ENCODE measurements at places on chromosomes 16 and 17.

DNA sequence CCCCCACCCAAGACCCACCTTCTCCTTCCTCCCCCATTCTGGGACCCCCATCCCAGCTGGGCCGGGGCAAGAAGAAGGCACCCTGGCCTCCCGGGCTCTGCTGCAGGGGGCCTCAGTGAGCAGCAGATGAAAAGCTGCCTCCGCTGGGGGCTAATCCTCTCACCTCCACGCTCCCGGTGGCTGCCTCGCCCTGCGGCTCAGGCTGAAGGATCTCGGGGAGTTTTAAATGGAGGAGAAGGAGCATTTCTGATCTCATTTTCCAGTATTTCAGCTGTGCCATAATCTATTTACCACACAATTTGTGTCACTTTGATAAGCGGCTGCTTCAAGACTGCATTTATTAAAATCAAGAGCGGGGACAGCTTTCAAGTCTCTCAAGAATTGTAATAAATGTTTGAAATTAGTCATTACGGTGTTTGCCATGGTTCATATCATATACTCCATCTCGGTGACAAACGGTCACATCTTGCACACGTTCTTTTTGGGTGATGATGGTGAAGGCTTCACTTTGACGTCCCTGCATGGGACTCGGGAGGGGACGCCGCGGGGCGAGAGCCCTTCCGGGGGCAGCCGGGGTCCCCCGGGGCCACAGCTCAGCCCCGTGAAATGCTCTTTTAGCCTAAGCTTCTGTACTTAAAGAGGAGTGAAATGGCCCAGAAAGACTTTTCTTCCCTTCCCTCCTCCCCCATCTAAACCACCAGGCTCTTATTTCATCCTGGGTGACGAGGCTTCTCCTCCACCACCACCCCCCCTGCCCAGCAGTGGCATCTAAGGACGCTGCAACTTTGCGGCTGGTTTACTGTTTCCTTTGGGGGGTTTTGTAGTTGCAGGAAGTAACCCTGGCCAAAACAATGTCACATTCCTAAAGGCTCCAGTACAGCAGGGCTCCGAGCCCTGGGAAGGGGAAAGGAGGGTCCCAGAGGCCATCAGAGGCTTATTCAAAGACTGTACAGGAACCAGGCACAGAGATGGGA is 313.1 kb upstream of the TNRC6C start:
- peak; percentile 18 for DNase-seq

- no peak for DNase-seq
Measured at GRCh38 chr16:57809276-57810196, 7.2 kb upstream of the KIFC3 start.

DNA sequence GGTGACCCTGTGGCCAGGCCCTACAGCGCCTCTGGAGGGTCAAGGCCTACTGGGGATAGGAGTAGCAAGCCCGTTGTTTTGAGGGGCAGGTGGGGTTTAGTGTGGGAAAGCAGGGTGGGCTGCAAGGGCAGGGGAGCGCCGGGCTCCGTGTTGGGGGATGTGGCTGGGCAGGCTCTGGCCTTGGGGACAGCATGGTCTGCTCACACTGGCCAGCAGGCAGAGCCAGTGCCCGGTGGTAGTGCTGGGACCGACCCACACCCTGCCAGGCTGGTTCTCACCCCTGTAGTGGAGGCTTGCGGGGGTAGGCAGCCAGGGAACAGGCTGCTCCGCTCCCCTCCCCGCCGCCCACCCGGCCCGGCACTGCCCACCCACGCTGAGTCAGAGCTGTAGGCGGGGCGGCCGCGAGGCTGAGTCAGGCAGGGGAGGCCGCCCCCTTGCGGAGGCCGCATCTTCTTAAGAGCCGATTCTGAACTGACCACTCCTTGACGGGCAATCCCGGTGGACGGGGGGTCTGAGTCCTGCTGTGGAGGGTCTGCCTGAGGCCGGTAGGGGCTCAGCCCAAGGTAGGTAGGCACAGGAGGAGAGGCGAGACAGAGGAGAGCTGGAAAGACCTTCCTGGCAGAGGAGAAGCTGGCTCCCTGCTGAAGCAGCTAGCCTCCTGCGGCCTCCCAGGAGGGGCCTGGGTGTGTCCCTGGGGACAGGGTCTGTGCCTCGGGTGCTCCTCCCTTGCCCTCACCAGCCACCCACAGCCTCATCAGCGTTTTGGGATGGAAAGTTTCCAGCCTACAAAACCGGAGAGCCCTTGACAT is 62.4 kb downstream of the BAIAP2 start:
- DNase-seq: no peak

- DNase-seq: no peak
Measured at GRCh38 chr16:55120826-55121225, 190.2 kb downstream of the IRX5 start.

- peak; percentile 47 for DNase-seq
Measured at GRCh38 chr17:39547713-39548478, 59.8 kb downstream of the NEUROD2 start.

GRCh38 chr16:86934581-86935375 is 356.4 kb downstream of the FOXL1 start:
- DNase-seq: no peak

DNA sequence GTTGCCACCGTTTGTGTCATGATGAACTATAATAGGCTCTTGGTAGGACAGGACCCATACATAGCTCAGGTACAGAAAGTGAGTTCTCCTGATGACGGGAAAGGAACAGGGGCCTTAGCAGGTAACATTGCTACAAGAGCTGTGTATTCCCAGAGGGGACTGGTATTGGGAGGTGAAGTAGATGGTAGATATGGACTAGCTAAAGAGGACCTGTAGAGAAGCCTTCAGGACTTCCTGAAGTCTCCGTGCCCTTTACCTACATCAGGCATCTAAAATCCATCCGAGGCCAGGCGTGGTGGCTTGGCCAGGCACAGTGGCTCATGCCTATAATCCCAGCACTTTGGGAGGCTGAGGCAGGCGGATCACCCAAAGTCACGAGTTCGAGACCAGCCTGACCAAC is 12.7 kb upstream of the SMARCD2 start:
- no peak for DNase-seq

GRCh38 chr16:31087481-31087880 is 1.3 kb downstream of the PRSS53 start:
- DNase-seq: no peak

- DNase-seq: no peak
Measured at GRCh38 chr16:67516296-67517154, 12.1 kb upstream of the RIPOR1 start.

GRCh38 chr17:28841901-28842281 is 699 bp downstream of the FAM222B start:
- no peak for DNase-seq

DNA sequence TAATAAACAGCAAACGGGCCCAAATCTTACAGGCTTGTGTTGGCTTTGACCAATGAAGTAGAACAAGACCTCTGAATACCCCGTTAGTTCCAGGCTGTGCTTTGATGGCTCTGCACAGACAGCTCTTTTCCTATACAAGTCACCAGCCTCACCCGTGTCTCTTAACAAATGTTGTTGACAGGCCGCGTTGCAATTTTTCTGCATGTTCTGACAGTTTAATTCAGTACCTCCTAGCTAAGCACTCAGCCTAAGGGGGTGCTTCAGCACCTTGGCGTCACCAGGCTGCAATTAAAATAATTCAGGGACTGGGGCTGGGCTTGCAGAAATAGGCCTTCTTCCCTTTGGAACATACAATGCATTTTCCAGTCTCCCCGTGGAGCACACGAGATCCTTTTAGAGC is 500.1 kb downstream of the MAF start:
- DNase-seq: no peak

GRCh38 chr16:29705030-29705429 is 26.1 kb downstream of the QPRT start:
- DNase-seq: no peak

DNA sequence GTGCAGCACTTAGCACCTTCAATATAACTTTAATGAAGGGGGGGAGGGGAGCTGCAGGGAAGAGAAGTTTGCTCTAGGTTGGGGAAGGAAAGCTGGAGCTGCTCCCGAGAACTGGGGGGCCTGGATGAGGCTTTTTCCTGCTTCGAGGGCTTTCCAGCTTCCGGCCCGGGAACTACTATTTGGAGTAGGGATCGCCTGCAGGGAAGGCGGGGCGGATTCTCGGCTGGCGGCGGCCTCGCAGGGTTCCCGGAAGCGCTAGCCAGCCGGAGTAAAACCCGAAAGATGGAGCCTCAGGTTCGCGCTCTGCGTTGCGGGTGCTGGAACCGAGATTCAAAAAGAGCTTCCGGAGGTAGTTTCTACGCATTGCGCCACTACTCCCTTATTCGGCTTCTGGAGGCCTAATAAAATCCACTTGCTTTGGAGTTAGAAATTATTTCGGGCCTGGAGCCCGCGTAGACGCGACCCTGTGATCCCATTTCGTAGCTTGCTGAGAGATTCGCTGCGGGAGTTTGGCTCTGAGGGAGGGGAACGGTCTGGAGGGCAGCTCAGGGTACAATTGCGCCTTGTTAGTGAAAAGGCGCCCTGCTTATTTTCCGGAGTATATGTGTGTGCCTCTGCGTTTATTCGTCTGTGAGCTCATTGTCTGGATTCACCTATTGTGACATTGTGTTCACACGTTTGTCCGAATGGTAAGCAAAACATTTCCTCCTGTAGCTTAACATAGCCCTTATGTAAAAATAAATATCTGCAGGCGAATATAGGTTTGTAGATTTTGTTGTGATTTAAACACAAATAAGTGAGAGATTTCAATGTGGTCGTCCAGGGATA is 652 bp downstream of the PRAC2 start:
- DNase-seq: no peak

DNA sequence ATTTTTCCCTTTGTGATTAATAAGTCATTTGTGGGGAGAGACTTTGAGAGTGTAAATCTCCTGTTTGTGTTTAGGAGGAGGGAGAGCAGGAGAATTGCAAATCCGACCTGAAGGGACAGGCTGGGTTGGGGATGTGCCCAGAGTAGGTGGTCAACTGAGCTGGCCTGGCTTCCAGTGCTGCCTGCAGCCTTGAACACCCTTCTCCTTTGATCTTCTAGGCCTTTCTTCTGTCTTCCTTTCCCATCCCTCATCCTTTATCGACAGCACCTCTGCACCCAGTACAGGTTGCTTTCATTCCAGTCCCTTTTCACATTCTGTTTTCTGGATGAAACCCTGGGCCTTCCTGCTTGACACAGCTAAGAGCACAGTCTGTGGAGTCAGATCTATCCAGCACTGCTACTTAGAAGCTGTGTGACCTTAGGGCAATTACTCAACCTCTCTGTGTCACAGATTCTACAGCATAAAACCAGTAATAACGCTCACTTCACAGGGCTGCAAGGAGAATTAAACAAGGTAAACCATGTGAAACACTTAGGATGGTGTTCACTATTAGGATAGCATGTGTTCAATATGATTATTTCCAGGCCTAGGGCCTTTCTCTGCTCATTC is 1.0 kb upstream of the CSNK2A2 start:
- no peak for DNase-seq

- DNase-seq: no peak
Measured at GRCh38 chr17:39706921-39707337, 7.1 kb downstream of the ERBB2 start.

- no peak for DNase-seq
Measured at GRCh38 chr17:40178021-40178601, 841 bp downstream of the RAPGEFL1 start.

GRCh38 chr17:33225994-33226393 is 67.1 kb downstream of the ASIC2 start:
- DNase-seq: no peak

- no peak for DNase-seq
Measured at GRCh38 chr17:59804901-59805465, 87.8 kb downstream of the TUBD1 start.

- DNase-seq: peak; percentile 48
Measured at GRCh38 chr17:63919311-63919723, 678 bp upstream of the GH1 start.

- peak; percentile 54 for DNase-seq
Measured at GRCh38 chr16:12573730-12574383, 229.8 kb downstream of the CPPED1 start.

GRCh38 chr17:3666516-3666915 is 1.9 kb downstream of the TAX1BP3 start:
- no peak for DNase-seq

DNA sequence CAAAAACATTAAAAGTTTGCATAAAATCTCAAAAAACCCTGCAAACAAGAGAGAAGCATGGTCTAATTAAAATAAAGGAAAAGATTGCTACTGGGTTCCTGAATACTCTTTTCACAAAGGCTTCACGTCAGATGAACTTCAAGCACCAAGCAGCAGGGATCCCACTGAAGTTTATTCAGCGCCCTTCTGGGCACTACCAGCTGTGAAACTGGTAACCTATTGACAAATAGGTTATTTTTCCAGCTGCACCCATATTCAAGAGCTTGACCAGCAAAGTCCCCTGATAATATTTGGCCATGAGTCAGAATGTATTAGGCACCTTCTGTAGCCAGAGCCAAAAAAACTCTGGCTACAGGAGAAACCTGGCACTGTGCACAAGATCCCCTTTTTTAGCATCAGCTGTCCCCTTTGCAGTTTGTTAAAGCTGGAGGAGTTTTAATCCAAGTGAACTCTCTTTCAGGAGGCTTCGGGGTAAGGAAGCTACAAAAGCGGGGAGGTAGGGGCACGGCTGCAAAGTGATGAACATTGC is 60.3 kb downstream of the GRIN2A start:
- no peak for DNase-seq

DNA sequence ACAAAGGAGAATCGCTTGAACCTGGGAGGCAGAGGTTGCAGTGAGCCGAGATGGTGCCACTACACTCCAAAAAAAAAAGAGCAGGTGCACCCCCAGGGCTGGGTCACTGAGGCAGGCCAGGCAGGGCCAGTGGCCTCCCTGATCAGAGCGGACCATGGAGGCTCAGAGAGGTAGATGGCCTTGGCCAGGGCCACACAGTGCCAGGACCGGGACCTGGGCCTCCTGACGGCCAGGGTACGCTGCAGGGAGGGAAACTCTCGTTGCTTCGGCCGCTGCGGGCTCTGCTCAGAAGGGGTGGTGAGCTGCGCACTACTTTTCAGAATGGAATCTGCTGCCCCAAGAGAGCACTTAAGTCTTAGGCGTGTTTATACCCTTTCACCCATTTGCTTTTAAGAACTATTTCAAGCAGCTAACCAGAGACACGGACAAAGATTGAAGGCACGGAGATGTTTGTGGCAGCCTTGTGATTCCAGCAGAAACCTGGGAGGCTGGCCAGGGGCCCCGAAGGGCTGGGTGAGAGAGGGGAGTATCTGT is 17.1 kb downstream of the MYO1C start:
- DNase-seq: no peak

- DNase-seq: no peak
Measured at GRCh38 chr17:38341035-38341721, 2.6 kb downstream of the GPR179 start.

DNA sequence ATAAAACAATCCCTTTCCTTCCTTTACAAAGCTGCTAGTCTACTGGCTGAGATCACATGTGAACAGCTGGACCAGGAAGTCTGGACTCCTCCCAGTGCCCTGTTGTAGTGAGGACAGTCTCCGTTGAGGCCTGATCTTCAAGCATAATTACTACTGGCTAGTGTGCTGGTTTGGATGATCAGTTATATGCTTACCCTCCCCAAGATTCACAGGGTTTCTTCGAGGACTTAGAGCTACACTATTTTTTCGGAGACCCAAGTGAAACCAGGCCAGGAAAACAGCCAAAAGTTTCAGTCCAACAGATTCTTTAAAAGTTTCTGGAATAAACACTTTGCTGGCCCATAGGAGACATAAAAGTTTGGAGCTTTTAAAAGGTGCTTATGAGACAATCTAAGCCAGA is 194.9 kb upstream of the CDH11 start:
- no peak for DNase-seq

GRCh38 chr17:31499771-31500554 is 108.5 kb downstream of the RAB11FIP4 start:
- no peak for DNase-seq

GRCh38 chr17:1511756-1512321 is 4.6 kb downstream of the INPP5K start:
- DNase-seq: no peak

GRCh38 chr17:70239391-70239826 is 70.1 kb downstream of the KCNJ2 start:
- no peak for DNase-seq

- no peak for DNase-seq
Measured at GRCh38 chr16:19659554-19659953, 58.5 kb downstream of the KNOP1 start.
